Astrocyte (in vitro differentiated cells and primary cell): ENCODE measurements at places on chromosomes 4 and X. TPM values are rescaled to one million over a fixed set of nuclear protein-coding genes. Genes with fewer than 3 reads are reported as not detected.

The SSX3 gene
- not detected in 2 replicates for total RNA-seq

The ETDA gene
- not detected in 2 replicates for total RNA-seq

The DCAF8L2 gene
- total RNA-seq = not detected in 2 replicates

The SLC10A4 gene
- 0.16 and 0.26 TPM in 2 replicates for total RNA-seq

The PAGE2B gene
- not detected in 2 replicates for total RNA-seq

The C4orf51 gene
- not detected in 2 replicates for total RNA-seq

DNA sequence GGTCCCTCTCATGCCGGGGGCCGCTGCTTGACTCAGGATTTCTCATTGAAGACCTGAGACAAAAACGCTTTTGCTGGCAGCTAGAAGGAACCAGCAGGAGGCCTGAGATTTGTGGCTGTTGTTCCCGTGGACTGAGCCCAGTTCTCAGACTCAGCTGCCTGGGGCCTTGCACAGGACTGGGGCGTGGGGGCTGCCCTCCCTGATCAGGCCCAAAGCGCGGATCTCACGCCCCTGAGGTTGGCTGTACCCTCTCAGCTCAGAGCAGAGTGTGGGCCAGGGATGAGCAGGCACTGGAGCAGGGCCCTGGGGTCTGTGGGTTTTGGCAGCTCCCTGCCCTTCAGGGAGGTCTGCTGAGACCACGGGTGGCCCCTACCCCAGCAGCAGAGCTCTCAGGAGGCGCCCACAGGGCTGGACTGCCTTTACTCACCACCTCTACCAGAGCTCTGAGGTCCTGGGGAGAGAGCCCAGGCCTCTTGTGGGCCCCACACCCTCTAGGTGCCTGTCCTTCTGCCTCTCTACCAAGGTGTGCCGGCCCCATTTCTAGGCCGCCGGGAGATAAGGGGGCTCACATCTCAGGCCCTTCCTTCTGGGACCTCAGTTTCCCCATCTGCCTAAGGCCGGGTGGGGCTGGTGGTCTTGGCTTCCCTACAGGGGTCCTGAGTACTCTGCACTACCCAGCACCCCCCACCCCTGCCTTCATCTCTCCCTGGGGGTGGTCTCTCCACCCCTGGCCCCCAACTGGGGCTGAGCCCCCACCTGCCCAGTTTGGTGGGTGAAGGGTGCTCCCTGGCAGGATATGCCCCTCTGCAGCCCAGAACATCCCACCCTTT, 5.6 kb downstream of the MSANTD1 start:
- no peak for DNase-seq

DNA sequence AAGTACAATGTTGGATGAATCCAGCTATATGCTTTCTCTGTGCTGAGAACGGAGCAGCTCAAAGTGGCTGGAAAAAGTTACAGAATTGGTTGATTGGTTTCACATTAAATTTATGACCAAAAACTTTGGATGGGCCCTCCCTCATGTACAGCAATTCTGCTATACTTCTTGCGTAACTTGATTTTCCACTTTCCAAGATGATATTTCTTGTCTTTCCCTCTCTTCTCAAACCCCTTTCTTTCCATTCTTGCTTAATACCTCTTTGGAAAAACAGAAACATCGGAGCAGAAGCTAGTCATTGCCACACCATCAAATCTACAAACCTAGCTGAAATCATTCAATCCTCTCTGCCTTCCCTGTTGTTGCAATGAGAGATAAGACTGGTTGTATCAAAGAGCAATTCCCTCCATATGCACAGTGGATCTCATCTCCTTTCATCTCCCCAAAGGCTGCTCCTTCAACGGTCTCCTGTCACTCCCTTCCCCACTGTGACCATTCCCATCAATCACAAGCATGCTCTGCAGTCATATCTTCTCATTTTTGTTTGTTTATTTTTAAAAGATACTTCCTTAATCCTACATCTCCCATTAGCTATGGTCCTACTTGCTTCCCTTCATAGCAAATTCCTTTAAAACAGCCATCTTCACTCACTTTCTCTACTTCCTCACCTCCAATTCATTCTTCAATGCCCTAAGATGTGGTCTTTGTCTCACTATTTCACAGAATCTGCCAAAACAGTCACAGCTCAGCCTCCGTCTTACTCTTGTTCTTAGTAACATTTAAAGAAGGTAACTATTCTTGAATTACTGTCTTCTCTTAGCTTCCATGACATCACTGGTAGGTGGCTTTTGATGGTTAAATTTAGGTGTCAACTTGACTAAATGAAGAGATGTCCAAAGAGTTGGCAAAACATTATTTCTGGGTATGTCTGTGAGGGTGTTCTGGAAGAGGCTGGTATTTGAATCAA, 145.5 kb downstream of the FAM13A start:
- no peak for DNase-seq

DNA sequence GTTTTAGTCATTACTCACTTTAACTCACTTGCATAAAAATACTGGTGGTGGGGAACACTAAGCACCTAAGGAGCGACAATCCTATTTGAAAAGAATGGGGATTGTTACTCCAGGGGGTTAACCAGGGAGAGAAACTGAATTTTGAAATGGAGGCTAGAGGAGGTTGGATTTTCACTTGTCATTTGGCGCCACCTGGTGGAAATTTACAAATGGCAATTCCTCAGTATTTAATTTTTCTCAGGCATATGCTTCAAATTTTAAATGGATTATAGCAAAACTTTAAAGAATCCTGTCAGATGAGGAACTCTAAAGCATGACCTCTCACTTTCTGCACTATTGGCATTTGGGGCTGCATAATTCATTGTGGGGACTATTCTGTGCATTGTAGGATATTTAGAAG, 2.7 kb upstream of the GEMIN8 start:
- DNase-seq = no peak

- DNase-seq = no peak
These were observed 8.8 kb upstream of the TLL1 start for GRCh38 chr4:165864271-165864670.

GRCh38 chr4:158999166-158999682, 103.7 kb upstream of the RAPGEF2 start:
- no peak for DNase-seq

DNA sequence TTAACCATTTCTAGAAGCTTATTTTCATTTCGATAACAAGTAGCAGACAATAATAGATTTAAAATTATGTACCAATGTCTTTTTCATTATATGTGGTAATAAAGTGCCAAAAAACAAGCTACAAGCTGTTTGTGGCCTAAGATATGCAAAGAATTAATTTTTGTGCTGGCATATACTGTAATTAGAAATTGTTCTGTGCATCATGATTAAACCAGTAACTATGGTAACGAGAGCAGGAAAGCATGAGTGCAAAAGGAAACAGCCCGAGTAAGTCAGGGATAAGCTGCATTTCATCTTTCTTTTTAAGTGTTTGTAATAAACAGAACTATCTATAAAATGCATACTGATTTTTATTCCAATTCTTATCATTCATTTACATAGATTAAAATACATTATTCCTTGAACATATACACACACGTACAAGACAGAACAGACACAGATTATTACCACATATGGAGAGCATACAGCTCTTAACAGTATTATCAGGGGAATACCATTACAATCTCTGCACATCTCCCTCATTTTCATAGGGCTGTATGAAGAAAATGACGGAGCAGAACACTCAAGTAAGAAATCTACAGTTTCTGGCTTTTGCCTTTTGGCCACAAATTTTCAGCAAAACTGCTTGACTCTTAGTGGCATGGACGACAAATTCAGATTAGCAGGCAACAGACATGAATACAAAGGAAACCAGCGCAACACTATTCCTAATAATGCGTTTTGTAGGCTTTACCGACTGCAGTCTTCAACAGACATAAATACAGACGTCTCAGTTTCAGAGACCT, 121.3 kb upstream of the WDR17 start:
- no peak for DNase-seq

GRCh38 chr4:140061194-140061593, 92.8 kb downstream of the MAML3 start:
- DNase-seq = peak; percentile 51

GRCh38 chrX:113770806-113771205, 813.1 kb upstream of the HTR2C start:
- DNase-seq = peak; percentile 30

DNA sequence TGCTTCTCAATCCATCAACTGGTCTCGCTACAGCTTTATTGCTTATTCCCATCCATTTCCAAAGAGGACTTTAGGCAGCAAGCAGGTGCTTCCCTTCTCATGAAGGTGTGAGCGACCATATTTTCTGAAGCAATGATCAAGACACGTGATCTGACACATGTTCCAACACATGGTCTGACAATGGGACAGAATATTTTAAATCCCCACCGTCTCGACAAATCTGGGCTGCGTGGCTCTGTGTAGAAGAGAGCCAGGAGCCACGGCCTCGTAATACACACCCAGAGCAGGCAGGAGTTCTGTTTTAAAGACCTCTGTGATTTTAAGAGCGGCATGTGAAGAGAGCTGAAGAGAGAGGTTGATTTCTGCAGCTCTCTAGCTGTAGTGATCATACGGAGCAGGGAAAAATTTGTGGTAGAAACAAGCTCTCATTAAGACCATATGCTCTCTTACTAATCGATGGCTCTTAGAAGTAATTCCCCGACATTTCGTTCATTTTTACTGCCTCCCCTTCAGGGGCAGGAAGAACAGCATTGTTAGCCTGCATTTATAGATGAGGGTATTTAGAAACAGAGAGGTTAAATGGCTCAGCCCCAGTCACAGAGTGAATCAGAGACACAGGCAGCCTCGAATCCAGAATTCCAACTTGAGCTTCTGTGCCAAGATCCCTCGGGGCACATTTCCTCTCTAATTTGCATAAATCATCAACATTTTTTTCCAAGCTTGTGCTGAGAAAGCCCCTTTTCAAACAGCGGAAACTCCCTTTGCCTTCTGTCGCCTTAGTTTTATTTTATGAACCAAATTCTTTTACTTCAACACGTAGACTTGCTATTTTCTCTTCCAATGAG, 91.0 kb upstream of the BCOR start:
- peak; percentile 31 for DNase-seq

GRCh38 chr4:111154934-111155333, 532.1 kb upstream of the PITX2 start:
- DNase-seq = no peak

DNA sequence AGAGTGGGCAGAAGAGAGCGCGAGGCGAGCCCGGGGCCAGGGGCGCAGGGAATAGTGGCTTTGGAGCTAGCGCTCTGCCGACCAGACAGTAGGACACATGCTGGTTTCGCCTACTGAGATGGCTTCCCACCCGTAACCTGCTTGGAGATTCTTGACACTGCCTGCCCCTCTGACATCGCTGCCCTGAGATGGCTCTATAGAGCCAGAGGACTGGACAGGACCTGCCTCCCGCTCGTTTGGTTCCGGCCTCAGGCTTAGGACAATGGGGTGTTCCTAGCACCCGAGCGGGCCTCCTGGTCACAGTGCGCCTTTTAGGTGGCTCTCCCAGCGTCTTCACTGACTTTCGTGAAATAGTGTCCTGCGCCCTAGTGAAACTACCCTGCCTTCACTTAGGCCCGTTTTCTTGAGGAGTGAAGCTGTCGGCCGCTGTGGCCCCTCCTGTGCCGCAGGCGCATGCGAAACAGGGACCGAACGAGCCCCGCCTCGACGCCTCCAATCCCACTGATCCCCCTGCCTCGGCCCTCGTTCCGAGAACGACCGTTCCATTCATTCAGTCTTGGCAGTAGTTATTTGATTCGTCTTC, 608 bp downstream of the TAF1 start:
- no peak for DNase-seq

GRCh38 chr4:73172161-73172560, 86.4 kb downstream of the ANKRD17 start:
- no peak for DNase-seq

GRCh38 chr4:53854991-53855568, 209.3 kb downstream of the CHIC2 start:
- peak; percentile 65 for DNase-seq

- DNase-seq = no peak
These were observed 81.6 kb downstream of the MTMR8 start for GRCh38 chrX:64313624-64314023.
